ENCODE measurements at places on chromosomes 7 and 10. TPM values are rescaled to one million over a fixed set of nuclear protein-coding genes. Genes with fewer than 3 reads are reported as not detected.

SSC4D gene
- 0.33 TPM for total RNA-seq

GPR85 gene
- total RNA-seq: 1.9 TPM

DPCD gene
- 59.6 TPM for total RNA-seq

LRRN3 gene
- total RNA-seq: 3.2 TPM

LIPF gene
- 0.29 TPM for total RNA-seq

ACADSB gene
- total RNA-seq: 8.1 TPM

GCK gene
- total RNA-seq: 1.5 TPM

EEPD1 gene
- 19.4 TPM for total RNA-seq

PRKCQ gene
- total RNA-seq: not detected

Data from smooth muscle cell of trachea (primary cell).